Myocyte (in vitro differentiated cells): ENCODE measurements at places on chromosomes 5 and 9. TPM values are rescaled to one million over a fixed set of nuclear protein-coding genes. Genes with fewer than 3 reads are reported as not detected.
A peak's percentile ranks its signal among the peaks of the same experiment; 100 is the strongest.

- no peak for DNase-seq
Observed at GRCh38 chr5:93596310-93596675, 13.3 kb downstream of the NR2F1 start.

DNA sequence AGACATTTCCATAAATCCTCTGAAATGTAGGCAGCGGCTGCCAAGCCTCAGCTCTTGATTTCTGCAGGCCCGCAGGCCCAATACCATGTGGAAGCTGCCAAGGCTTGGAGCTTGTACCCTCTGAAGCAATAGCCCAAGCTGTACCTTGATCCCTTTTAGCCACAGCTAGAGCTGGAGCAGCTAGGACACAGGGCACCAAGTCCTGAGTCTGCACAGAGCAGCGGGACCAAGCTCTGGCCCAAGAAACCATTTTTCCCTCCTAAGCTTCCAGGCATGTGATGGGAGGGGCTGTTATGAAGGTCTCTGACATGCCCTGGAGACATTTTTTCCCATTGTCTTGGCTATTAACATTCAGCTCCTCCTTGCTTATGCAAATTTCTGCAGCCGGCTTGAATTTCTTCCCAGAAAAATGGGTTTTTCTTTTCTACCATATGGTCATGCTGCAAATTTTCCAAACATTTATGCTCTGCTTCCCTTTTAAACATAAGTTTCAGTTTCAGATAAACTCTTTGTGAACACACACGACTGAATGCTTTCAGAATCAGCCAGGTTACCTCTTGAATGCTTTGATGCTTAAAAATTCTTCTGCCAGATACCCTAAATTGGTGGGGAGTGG, 14.4 kb upstream of the ZFR start:
- no peak for DNase-seq

- DNase-seq, result no peak
Observed at GRCh38 chr5:171316258-171317121, 7.4 kb downstream of the TLX3 start.

GRCh38 chr5:81789033-81789432, 38.1 kb upstream of the SSBP2 start:
- no peak for DNase-seq

GRCh38 chr9:93949694-93950449, 5.3 kb downstream of the BARX1 start:
- DNase-seq, result no peak

- peak; percentile 6 for DNase-seq
Observed at GRCh38 chr5:74977471-74977870, 74.9 kb downstream of the GCNT4 start.

GRCh38 chr5:54159893-54160195, 150.5 kb downstream of the ARL15 start:
- DNase-seq, result peak; percentile 6

Gene LEAP2
- total RNA-seq, result 0.88 and 1.0 TPM in 2 replicates

DNA sequence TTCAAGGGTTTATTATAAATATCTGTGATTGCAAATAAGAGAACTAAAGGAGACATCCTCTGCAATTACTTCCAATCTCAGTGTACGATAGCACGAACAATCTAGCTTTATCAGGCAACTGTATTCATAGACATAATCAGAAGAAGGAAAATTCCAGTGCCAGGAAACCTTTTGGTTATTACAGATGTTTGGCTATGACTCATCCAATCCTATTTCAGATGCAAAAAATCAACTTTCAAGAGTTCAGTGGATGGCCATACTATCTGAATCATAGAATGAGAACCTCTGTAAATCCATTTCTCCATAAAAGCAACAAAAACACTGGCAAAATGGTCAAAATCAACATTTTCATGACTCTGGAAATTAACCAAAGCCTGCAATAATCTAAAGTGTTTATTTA, 37.9 kb downstream of the GAS1 start:
- no peak for DNase-seq

DNA sequence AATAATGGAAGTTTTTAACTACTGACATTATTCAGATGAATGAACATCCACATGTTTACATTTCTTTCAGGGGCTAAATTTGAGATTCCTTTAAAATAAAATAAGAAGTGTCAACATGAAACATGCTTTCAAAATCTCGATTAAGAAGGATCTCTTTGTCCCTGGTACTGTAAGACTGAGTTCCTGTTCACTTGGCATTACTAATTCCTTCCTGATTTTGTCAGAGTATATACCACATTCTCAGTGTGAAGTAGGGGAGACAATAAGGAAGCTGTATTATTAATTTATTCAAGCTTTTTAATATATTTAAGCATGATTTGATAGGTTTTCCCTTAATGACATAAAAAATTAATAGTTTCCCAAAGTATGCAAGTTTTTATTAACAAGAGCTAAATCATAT, 81.5 kb upstream of the GRHPR start:
- no peak for DNase-seq

Gene IFNA13
- total RNA-seq, result not detected in 2 replicates

- DNase-seq, result no peak
Observed at GRCh38 chr9:108205276-108205675, 650.5 kb downstream of the ACTL7B start.

- no peak for DNase-seq
Observed at GRCh38 chr9:123656565-123656964, 273.4 kb downstream of the DENND1A start.

- DNase-seq, result peak; percentile 46
Observed at GRCh38 chr9:114694146-114694545, 12.2 kb upstream of the TEX48 start.

Gene MTREX
- total RNA-seq, result 87.7 and 97.1 TPM in 2 replicates

GRCh38 chr5:142660731-142661130, 25.2 kb downstream of the FGF1 start:
- no peak for DNase-seq

- DNase-seq, result no peak
Observed at GRCh38 chr5:40485021-40485998, 194.4 kb upstream of the PTGER4 start.

Gene DNAJC18
- total RNA-seq, result 7.9 and 9.9 TPM in 2 replicates

GRCh38 chr9:36787709-36788108, 215.0 kb downstream of the MELK start:
- no peak for DNase-seq

GRCh38 chr5:2207416-2208238, 324.9 kb upstream of the IRX4 start:
- no peak for DNase-seq

Gene ANKRD55
- not detected in 2 replicates for total RNA-seq

Gene OR1Q1
- not detected in 2 replicates for total RNA-seq

DNA sequence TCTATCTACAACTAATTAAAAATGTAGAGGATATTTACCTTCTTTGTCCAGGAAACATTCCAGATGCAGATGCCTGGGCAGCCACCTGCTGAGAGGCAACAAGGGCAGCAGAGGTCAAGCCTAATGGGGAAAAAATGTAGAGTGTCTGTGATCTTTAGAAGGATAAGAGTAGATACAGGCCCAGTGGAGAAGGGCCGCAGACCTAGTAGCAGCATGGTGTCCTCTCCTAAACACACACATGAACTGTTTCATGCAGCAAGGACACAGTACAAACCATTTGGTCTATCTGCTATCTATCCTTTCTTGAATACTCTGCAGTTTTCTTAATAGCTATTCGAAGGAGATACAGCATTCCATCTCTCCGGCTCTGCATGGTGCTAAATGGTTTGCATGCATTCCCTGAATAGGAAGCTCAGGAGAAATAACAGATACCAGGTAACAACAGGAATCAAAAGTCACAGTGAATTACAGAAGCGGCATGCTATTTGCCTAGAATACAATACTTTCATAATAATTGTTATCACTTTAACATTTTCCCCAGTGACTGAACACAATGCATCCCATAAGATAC, 107.3 kb downstream of the ZNF608 start:
- no peak for DNase-seq

- DNase-seq, result no peak
Observed at GRCh38 chr5:2302169-2302568, 419.4 kb upstream of the IRX4 start.

- DNase-seq, result peak; percentile 31
Observed at GRCh38 chr5:137995077-137995748, 37.7 kb downstream of the FAM13B start.

- DNase-seq, result no peak
Observed at GRCh38 chr9:89919171-89919681, 314.4 kb downstream of the GADD45G start.

DNA sequence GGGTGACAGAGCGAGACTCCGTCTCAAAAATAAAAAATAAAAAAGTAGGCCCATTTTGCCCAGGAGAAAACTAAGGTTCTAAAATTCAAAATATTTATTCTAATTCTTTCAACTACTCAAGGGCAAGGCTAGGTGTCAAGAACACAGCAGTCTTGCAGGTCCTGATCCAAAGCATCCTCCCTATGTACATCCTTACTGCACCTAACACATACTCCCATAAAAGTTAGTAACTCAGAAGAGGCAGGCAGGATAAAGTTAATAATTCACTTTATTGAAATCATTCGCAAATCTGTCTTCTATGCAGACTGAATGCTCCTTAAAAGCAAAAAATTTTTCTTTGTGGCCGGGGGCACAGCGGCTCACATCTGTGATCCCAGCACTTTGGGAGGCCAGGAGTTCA, 11.1 kb downstream of the GOLPH3 start:
- DNase-seq, result no peak

- no peak for DNase-seq
Observed at GRCh38 chr5:18605186-18605585, 970.9 kb downstream of the TAF11L14 start.

Gene RANBP17
- 0.42 and 2.0 TPM in 2 replicates for total RNA-seq

Gene SMU1
- 19.6 and 20.3 TPM in 2 replicates for total RNA-seq

GRCh38 chr9:129435291-129435690, 185.6 kb downstream of the C9orf50 start:
- DNase-seq, result no peak

Gene IL5
- total RNA-seq, result not detected in 2 replicates

Gene C9orf72
- total RNA-seq, result 8.1 and 10.7 TPM in 2 replicates

Gene SOHLH1
- total RNA-seq, result not detected in 2 replicates

DNA sequence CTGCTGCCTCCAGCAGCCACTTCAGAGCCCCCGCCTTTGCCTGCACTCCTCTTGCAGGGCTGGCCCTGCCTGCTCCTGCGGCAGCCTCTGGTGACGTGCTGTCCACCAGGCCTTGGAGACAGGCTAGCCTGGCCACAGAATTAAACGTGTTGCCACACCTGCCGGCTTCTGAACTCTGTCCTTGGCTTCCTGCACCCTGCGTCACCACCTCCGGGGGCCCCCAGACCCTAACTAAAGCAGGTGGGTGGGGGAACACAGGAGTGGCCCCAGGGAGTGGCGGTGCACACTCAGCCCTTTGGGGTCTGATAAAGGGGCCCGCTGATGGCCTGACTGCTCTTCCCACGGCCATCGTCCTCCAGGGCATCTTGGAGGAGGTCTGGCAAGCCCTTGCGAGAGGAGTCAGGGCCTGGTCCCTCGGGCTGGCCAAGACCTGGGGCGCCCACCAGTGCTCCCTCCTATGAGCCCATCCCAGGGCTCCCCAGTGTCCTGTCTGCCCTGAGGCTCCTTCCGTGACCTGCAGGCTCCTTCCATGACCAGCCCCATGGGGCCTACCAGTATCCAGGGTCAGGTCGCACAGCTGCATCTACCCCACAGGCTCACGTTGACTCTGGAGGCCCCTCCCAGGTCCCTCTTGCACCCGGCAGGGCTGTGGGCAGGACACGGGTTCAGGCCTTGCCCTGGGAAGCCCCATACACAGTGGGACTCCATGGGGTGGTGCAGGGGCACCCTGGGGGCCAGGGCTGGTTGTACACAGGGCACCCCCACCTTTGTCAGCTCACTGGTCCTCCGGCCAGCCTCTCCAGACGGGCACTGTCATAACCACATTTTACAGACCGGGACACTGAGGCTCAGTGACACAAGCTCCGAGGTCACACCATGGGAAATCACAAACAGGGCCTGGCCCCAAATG, 1.0 kb upstream of the MAMDC4 start:
- no peak for DNase-seq
